ENCODE measurements at places on chromosomes 5 and 9.
A peak's percentile ranks its signal among the peaks of the same experiment; 100 is the strongest.

GRCh38 chr5:173271419-173271818 lies 36.4 kb upstream of the NKX2-5 start:
- no peak for DNase-seq

DNA sequence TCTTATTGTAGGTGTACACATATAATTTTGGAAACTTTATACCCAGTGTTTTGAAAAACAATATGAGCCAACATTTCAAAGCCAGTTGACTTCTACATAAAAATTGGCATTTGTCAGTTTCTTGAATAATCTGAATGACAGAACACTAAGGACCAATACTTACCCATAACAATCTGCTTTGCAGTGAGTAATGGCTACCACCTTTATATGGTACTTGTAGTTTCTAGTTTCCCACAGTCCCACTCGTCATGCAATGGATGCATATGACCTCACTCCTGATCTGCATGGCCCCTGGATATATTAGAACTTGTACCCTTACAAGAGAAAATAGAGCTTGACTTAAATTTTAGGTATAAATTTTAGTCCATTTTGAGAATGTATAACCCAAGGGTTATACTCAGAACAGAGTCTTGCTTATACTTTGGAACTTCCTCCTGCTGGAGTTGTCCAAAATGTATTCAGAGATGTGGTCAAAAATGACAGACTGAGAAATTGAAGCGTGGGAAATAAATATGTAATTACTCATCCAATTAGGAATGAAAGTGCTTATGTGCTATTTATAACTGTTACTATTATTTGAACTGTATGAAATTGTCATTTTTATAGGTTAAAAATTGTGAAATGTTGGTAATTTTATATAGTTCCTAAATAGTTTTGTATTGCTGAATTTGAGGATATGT lies 19.5 kb downstream of the XRCC4 start:
- no peak for DNase-seq

GRCh38 chr9:96075111-96075510 lies 199.6 kb downstream of the ERCC6L2 start:
- no peak for DNase-seq

- DNase-seq = no peak
These were observed 90.8 kb downstream of the TLE4 start for GRCh38 chr9:79662537-79662956.

GRCh38 chr9:83456226-83456625 lies 82.0 kb downstream of the FRMD3 start:
- no peak for DNase-seq

DNA sequence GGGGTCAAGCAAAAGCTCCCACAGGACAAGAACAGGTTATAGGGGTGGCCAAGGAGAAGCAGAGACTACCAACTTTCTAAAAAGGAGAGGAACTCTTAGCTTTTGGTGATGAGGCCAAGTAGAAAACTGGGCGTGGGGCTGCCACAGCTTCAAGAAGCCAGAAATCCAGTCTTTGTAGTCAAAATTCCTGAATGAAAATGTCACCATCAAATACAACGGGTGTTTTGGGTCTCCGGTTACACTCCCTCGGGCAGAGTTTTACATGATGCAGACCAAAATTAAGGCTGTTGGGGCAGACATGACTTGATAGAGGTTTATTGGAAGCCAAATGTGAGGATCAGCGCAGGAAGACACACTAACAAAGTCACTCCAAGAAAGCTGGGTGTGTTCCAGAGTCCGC lies 29.4 kb upstream of the N4BP3 start:
- DNase-seq = no peak

- peak; percentile 24 for DNase-seq
These were observed 726.0 kb downstream of the DNAH5 start for GRCh38 chr5:13218518-13218917.

GRCh38 chr9:69130456-69131441 lies 43.3 kb upstream of the TJP2 start:
- DNase-seq = no peak

DNA sequence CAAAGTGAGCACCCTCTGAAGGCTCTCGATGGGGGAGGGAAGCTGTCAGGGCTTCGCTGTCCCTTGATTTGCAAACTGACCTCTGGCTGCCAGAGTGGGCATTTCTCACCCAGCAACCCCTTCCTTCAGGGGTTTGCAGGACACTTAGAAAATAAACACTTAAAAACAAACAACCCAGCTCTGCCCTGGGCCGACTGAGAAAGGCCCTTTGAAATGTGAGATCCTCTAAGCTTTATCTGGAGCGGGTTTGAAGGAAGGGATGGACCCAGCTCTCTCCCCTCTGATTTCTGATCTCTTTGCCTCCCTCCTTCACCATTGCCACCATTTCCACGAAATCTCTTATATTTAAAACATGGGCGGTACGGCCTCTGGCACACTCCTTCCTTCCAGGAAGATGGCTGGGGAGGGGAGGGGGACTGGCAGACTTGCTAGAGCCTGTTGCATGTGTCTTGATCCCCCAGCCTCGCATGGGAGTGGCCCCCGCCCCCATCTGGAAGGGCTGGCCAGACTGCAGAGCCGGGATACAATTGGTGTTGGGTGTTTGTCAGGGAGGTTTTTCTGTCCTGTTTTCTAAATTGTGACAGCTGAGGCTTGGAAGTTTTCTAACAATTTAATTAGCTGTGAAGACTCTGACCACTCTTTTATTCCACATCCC lies 20.2 kb downstream of the OLFM1 start:
- no peak for DNase-seq

DNA sequence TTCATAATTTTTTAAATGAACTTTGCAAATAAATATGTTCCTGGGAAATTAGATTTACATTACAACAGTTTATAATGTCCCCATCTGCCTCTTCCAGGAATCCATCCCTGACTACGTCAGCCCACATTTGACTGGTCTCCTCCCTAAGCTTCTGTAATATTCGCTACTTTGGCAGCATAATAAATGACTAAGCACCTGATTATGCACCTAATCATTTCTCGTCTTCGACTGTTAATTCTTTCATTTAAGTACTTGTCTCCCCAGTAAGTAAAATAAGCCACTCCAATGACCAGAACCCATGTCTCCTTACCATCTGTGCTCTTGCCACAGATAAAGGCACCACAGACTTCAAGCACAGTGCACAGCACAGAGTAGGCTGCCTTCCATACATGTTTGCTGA lies 122.7 kb downstream of the DENND1A start:
- no peak for DNase-seq

DNA sequence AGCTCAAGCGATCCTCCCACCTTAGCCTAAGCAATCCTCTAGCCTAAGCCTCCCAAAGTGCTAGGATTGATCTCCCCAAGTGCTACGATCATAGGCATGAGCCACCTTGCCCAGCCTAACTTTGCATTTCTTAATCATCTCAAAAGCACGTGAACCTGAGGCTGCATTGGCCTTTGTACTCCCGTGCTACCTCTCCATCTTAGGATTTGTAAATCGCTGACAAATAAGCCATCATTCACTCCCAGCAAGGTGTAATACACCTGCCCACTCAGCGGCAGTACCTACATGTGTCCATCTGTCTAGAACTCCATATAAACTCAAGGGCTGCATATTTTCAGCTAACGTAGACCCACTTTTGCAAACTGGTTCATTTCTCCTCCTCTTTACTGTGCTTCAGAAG lies 2.8 kb downstream of the ANKH start:
- DNase-seq = no peak

- no peak for DNase-seq
These were observed 176.6 kb downstream of the CACNA1B start for GRCh38 chr9:138053996-138054752.

DNA sequence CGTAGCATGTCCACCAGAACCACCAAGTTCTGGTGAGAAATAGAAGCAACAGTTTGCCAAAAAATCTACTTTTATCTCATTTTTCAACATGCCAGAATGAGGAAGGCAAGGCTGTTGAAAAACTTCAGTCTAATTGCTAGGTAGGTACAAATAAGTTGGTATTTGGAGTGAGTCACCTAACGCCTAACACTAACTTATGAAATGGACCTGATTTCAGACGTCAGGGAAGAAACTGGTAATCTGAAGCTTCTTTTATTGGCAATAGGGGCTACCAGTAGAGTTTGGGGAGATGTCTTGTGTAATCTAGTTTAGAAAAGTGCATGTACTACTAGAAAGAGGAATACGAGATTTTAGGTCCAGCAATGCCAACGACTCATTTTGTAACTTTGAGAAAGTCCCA lies 4.4 kb upstream of the PDE6A start:
- no peak for DNase-seq

- DNase-seq = no peak
These were observed 55.1 kb upstream of the S1PR3 start for GRCh38 chr9:88936132-88936531.

- no peak for DNase-seq
These were observed 30.5 kb upstream of the UBAP2 start for GRCh38 chr9:34079181-34079580.

DNA sequence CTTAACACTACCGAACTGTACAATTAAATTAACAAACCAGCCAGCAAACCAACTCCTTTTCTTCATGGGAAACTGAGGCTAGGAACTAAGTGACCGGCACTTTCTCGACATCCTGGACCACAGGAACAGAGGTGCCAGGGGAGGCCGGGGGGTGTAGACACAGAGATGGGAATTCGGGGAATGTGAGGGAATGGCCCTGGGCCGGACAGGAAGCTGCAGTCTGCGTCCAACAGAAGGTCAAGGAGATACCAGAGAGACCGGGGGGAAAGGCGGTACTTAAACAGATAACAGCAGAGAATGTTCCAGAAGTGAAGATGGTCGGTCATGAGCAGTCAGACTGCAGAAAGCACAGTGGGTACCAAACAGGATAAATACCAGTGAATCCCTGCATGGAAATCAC lies 40.3 kb downstream of the DBH start:
- DNase-seq = no peak

GRCh38 chr9:34716711-34717110 lies 6.8 kb upstream of the CCL21 start:
- no peak for DNase-seq

DNA sequence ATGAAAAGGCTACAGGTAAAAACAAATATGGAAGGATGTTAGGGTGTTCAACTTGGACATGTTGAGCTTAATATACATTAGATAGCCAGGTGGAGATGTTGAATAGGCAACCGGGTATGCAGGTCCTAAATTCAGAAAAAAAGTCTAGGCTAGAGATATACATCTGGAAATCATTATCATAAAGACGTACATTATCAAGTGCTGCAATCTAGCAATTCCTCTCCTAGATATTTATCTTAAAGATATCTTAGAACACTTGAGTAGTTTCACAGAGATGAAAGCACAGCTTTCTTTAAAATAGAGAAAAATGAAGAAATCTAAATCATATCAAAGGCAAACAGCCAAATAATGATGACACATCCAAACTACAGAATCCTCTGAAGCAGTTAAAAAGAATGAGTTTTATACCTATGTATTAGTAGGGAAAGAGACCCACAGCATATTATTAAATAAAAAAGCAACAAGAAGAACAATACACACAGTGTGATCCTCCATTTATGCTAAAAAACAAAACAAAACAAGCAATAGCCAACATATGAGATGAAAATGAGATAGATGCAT lies 3.8 kb downstream of the NUDCD2 start:
- no peak for DNase-seq

Data from Kasumi-1 (cell line).